ENCODE measurements at places on chromosomes 1 and 21. TPM values are rescaled to one million over a fixed set of nuclear protein-coding genes. Genes with fewer than 3 reads are reported as not detected.

GRCh38 chr1:33330906-33331305 is 10.0 kb upstream of the A3GALT2 start:
- no peak for DNase-seq
- H3K4me1 ChIP-seq = peaks cover 44% of the 10 kb centered on the region
- peaks cover 57% of the 10 kb centered on the region for H3K36me3 ChIP-seq
- peak overlapping the region; percentile 37 for H3K27ac ChIP-seq

- H3K27ac ChIP-seq = peak overlapping the region; percentile 91
- DNase-seq = no peak
- H3K4me1 ChIP-seq = peaks cover 44% of the 10 kb centered on the region
- peak overlapping the region; percentile 83 for H3K4me3 ChIP-seq
Measured at GRCh38 chr1:51729824-51730301, 113.0 kb downstream of the OSBPL9 start.

DNA sequence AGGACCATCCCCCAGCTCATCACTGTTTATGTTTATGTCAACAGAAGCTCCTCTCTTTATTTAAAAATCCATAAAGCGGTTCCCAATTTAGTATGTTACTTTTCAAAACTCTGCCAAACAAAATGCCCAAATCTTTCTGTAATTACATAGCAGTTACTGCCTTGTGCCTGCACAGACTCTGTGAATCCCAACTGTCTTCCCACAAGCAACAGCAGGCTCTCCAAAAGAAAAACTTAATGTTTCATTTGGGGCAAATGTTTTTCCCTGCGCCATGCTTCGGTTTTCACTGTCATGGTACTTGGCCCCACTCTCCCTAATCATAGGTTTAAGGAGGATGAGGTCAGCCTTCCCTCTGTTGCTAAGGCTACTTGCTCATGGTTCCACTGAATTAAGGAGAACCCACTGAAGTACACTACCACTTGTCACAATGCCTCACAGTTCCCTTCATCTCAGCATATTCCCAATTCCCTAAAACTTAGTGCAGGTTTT is 4.6 kb downstream of the COLGALT2 start:
- H3K4me3 ChIP-seq = no peak overlapping the region
- no peaks in the 10 kb centered on the region for H3K36me3 ChIP-seq
- H3K4me1 ChIP-seq = peaks cover 5% of the 10 kb centered on the region
- no peak for DNase-seq

DNA sequence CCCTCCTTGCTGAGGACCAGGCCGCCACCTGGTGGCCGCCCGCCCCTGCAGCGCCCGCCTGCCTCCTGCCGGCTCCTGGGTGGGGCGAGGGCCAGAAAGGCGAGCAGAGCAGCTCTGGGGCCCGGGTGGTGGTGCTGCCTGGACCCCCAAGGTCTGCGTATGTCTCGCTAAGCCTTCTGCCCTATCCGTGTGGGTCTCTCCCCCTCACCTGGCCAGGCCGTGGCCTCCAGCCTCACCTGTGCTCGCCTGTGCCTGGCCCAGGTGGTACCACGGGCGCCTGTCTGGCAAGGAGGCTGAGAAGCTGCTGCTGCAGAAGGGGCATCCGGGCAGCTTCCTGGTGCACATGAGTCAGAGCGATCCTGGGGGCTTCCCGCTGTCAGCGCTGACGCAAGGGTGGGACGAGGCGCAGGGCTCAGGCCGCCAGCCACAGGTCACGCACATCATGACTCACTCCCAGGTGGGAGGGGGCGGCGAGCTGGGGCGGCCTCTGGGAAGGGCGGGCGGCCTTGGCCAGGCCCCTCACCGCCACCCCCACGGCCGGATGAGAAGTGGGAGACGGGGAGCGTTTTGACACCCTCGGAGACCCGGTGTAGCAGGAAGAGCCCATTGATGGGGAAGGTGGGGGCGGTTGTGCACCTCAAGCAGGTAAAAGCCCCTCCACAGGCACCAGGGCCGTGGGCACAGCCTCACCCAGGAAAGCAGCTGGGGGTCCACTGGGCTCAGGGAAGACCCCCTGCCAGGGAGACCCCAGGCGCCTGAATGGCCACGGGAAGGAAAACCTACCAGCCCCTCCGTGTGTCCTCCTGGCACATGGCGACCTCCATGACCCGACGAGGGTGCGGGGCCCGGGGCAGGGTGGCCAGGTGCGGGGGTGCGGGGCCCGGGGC is 9.9 kb downstream of the RNF223 start:
- no peaks in the 10 kb centered on the region for H3K27me3 ChIP-seq
- H3K4me3 ChIP-seq = no peak overlapping the region
- no peaks in the 10 kb centered on the region for H3K36me3 ChIP-seq
- H3K4me1 ChIP-seq = peaks cover 19% of the 10 kb centered on the region
- no peak overlapping the region for H3K27ac ChIP-seq

TMCO4 gene
- total RNA-seq = 13.2 TPM

Data from Panc1 (cell line).